Caco-2 (cell line): ENCODE measurements at places on chromosomes 2 and 18.
A peak's percentile ranks its signal among the peaks of the same experiment; 100 is the strongest.

- no peak for DNase-seq
Observed at GRCh38 chr2:187593098-187593497, 38.9 kb upstream of the TFPI start.

- no peak for DNase-seq
Observed at GRCh38 chr18:47501946-47502345, 250.5 kb upstream of the SKOR2 start.

- no peak for DNase-seq
Observed at GRCh38 chr2:237330541-237330940, 83.4 kb downstream of the COL6A3 start.

DNA sequence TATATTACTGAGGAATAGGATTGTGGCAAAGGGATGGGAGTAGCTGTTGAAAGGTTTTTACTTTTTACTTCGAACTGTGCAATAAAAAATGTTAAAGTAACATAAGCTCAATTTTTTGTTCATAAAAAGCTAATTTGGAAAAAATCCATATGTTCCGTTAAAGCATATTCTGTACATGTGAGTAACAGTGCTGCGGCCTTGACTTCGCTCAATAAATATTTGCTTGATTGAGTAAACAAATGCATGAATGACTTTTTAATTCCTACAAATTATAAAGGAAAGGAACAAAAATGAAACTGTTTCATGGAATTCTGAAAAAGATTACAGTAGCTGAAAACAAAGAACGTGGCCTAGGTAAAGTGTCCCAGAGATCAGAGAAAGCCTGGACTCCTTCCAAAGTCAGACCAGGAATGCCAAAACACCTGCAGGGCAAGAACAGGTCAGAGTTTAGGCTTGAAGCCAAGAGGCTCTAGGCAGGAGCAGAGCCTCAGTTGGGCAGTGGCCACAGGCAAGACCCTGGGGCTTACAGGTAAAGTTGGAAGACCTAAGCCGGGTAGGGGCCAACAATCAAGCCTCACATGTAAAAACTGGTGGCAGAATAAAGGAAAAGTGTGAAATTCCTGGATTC lies 44.3 kb upstream of the FIGN start:
- DNase-seq = no peak

GRCh38 chr2:228426502-228427216 lies 245.2 kb upstream of the SPHKAP start:
- DNase-seq = no peak

DNA sequence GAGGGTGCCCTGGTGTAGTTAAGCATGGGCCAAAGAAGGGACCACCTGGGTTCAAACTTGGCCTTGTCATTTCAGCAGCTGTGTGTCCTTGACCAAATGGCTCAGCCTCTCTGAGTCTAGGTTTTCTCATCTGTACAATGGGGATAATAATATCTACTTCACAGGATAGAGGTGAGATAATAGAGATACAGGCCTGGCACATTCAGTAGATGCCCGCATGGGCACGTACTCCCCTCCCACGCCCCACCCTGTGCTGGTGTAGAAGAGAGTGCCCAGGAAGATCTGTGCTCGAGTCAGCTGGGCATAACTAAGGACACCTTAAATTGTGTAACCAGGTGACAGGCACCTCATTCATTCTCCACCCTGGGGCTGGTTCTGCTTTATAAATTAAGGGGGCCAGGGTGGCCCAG lies 8.4 kb upstream of the TMEM185B start:
- no peak for DNase-seq

DNA sequence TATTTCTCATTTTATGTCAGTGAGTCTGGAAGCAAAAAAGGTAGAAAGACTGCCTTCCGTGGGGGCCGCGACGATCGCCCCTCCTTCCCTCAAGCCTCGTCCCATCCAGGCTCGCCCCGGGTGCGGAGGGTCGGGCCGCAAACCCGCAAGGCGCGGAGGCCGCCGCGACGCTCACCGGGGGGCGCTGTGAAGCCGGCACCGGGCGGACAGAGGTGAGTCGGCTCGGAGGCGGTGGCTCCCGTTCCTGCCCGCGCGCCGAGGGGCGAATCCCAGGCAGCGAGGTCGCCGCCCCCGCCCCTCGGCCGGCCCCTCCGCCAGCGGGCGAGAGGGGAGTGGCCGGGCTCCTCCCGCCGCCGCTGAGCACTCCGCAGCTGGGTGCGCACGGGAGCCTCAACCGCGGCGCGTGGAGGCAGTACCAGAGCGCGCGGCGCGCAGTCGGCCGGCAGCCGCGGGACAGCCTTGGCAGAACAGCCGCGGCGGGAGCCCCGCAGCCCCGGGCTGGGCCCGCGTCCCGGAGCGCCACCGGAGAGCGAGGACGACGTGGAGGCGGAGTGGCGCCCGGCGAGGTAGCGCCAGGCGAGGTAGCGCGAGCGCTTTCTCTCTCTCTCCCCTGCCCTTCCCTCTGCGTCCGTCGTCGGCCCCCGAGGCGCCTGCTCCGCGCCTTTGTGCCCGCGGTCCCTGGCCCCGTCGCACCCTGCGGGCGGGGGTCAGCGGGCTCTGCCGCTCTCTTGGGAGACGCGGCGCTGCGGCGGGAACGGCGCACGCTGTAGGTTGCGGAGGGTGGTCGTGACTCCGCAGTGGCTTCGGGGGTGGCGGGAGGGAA lies at the start of gene MYO1B:
MYO1B (plus strand) TSS at position 359 of the 823 bp plus-strand sequence. CDS start 31,492 bp downstream, outside the sequence.
- DNase-seq = peak; percentile 89

- no peak for DNase-seq
Observed at GRCh38 chr2:37623971-37624900, 47.2 kb downstream of the CDC42EP3 start.

GRCh38 chr2:120958623-120959366 lies 223.1 kb downstream of the GLI2 start:
- peak; percentile 36 for DNase-seq

DNA sequence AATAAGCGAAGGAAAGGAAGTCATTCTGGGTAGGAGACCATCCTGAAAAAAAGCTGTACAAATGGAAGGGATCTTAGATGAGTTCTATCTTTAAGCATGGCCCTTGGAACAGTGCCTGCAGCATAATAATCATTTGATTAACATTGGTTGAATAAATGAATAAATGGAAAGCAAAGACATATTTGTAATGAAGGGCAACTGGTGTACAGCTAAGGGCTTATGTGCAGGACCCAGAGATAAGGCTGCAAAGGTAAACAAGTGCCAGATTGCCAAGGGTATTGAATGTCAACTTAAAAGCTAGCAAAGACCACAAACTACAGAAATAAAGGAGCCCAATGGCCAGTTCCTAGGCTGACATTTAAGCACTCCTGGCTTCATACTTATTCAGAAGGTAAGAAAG lies 19.4 kb downstream of the IMMT start:
- no peak for DNase-seq

GRCh38 chr2:187546762-187547333 lies 7.4 kb downstream of the TFPI start:
- no peak for DNase-seq

DNA sequence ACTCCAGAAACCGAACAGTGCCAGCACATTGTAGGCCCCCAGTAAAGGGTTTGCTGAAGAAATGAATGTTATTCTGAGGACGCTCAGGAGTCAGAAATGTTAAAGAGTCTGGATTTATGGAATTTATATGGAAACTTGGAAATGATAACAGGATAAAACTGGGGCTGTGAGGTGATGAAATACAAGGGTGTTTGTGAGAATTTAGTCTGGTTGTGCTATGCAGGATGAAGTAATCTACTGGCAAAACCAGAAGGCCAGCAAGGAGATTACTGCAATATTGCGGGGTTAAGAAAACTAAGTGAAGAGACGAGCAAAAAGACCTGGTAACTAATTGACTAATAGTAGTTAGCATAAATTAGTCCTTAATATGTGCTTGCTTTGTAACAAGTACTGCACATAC lies 467.8 kb downstream of the ZEB2 start:
- no peak for DNase-seq

- no peak for DNase-seq
Observed at GRCh38 chr18:4130734-4131719, 324.1 kb downstream of the DLGAP1 start.

GRCh38 chr2:195473862-195474261 lies 183.2 kb upstream of the SLC39A10 start:
- no peak for DNase-seq

DNA sequence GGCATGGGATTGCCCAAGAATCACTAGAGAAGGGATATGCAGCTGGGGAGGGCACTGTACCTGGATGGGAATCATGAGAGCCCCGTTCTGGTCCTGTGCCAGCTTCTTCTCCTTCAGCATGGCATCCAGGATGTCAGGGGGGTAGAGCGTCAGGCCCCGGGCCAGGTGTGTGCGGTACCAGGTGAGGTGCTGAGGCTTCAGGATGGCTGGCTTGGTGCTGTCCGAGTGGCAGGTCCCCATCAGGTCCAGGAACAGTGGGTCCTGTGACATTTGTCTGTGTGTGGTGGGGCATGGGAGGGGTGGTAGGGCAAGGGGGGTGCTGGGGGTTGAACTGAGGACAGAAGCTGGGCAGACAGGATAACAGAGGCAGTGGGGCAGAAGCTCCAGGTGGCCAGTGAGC lies 13.2 kb downstream of the CFAP65 start:
- DNase-seq = no peak

- no peak for DNase-seq
Observed at GRCh38 chr2:144774809-144775208, 254.9 kb upstream of the ZEB2 start.

DNA sequence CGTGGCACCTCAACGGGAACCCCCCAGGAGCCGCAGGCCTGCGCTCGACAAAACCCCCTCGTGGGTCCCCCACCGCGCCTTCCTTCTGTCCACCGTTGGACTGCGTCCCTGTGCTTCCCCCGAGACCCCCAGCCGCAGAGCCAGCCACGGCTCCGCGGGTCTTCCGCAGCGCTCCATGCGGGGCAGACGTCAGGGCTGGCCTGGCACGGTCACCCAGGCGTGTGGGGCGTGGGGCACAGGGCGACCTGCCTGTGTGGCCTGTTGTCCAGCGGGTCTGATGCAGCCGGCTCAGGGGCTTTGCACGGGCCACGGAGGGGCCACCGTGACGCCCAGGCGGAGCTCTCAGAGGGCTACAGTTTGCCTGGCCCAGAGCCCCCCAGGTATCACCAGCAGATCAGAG lies 11.0 kb downstream of the NFATC1 start:
- no peak for DNase-seq

GRCh38 chr2:201986463-201986735 lies 47.3 kb upstream of the FZD7 start:
- DNase-seq = no peak

GRCh38 chr2:178666458-178666857 lies 140.8 kb downstream of the TTN start:
- DNase-seq = no peak

GRCh38 chr2:27929916-27930486 lies 39.5 kb downstream of the BABAM2 start:
- peak; percentile 87 for DNase-seq
